Gastroesophageal sphincter (tissue), 4 donors: ENCODE measurements at places on chromosomes 2 and 18.

DNA sequence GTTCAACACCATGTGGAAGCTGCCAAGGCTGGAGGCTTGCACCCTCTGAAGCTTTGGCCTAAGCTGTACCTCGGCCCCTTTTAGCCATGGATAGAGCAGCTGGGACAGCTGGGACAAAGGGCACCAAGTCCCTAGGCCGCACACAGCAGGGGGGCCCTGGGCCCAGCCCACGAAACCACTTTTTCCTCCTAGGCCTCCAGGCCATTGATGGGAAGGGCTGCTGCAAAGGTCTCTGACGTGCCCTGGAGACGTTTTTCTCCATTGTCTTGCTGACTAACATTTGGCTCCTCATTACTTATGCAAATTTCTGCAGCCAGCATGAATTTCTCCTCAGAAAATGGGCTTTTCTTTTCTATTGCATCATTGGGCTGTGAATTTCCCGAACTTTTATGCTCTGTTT, 13.7 kb downstream of the RAPGEF4 start:
- ATAC-seq = no peak

- ATAC-seq = no peak
Observed at GRCh38 chr2:43238176-43238575, 11.8 kb upstream of the ZFP36L2 start.

- no peak for ATAC-seq
Observed at GRCh38 chr2:213181712-213182111, 30.3 kb upstream of the IKZF2 start.

GRCh38 chr2:45004562-45005191, 4.6 kb downstream of the SIX2 start:
- ATAC-seq = no peak

GRCh38 chr18:7177116-7177744, 53.7 kb upstream of the LRRC30 start:
- peak; percentile 62 for ATAC-seq

- no peak for ATAC-seq
Observed at GRCh38 chr2:156340377-156340776, 7.9 kb upstream of the NR4A2 start.

GRCh38 chr2:52611759-52612158, 1155.8 kb upstream of the CHAC2 start:
- ATAC-seq = no peak

GRCh38 chr18:10100941-10101701, 187.3 kb downstream of the VAPA start:
- no peak for ATAC-seq

GRCh38 chr2:167697194-167697593, 550.2 kb downstream of the STK39 start:
- no peak for ATAC-seq

GRCh38 chr2:503288-503999, 173.8 kb downstream of the TMEM18 start:
- ATAC-seq = no peak

DNA sequence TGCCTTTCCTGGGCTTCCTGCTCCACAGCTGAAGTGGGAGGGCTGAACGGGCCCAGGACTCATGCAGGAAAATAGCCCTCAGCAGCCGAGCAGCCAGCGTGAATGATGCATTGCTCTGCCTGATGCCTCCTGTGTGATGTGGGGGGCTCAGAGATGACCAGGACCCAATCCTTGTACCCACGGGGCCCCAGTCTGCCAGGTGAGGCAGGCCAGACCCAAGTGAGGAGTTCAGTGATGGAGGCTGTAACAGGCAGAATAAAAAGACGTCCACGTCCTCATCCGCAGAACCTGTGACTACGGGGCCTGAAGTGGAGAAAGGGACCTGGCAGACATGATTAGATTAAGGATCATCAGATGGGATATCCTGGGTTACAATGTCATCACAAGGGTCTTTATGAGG, 194.9 kb upstream of the HDAC4 start:
- no peak for ATAC-seq

DNA sequence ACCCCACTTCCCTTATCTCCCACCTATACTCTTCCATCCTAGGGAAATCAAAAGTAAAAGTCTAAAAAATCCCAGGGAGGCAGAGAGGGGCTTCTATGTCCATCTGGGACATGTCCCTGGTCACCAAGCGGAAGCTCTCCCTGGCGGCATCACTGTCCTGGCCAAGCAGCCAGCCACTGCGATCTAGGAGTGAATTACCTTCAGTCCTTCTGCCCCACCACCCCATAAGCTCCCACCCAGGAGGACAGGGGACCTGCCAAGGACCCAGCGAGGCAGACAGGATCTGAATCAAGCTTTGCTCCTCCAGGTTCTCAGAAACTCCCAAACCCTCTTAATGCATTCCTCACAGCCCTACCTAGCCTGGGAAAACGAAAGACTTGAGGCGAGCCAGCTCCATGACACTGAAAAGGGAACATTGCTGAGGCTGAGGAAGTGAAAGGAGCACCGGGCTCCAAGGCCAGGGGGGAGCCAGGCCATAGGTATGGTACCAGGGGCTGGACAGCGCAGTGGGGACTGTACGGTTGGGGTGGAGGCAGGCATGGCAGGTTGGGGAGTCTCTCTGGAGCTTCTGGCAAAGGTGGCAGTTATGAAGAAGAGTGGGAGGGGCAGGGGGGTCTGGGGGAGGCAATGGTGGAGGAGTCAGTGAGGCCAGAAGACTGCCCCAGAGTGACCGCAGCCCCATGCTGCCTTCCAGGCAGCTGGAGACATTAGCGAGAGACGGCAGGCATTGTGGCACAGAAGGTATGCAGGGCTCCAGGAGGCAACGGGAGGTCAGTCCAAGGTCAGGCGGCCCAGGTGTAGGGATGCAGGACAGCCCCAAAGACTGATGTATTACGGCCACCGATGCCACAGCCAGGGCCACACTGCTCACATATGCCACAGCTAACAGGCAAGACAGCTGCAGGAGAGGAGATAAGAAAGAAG, 2.7 kb upstream of the SLC23A3 start:
- no peak for ATAC-seq

DNA sequence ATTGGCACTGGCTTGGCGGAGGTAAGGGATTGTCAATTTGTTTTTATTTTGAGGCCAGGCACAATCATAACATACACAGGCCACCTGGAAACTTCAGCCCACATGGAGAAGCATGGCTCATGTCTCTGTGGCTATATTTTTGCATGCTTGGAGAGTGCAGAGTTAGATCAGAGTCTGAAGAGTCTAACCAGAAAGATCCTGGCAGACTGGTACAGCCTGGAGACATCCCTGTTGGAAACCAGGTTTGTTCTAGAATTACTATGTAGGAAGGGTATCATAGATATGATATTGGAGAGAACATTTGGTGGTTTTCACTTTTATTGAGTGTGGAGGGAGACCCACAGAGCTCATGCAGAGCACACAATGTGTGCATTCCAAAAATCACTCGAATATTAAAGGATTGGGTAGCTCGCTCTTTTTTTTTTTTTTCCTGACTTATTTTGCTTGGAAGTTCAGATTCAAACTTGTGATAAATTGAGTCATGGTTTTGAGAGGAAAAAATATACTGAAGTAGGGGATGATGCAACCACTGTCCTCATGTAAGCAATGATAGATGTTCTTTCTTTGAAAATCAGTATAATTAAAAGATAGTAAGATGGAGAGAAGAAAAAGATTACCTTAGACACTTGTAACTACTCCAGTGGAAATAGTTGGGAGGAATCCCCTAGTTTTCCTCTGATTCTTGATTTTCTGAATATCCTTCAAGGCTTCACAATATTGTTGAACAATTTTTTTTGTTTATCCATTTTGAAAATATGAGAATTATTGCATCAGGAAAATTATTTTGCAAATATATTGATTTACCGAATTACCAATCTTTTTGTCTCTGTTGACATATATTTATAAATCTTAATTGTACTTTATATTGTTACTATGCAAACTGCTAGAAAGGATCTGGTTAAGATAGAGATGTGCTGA, 185.7 kb upstream of the ZEB2 start:
- no peak for ATAC-seq

DNA sequence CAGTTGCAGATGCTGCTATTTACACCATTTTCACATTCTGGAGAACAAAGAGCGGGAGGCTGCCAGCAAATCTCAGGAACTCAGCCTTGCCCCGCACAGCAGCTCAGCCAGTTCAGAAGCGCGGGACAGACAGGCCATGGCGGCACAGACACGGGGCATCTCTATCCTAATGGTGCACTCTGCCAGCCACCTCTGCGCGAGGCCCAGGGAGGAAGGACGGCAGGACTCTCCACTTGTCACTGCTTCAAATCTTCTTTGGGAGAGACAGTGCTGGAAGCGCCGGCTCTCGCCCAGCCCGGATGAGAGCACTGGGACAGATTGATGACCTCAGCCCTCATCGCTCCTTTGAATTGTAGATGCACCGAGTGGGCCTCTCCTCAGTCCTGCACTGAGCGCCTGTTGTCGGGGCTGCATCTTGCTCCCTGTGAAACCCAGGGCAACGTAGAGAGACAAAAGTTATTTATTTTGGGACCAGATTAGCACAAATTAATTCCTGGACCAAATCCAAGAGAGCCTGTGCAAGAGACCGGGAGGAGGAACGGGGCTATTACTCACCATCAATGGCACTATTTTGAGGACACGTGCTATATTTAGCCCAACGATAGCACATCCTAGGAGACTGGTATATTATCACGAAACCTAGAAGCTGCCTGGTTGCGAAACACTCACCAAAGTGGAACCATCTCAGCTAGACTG, 211.4 kb upstream of the SMIM21 start:
- ATAC-seq = peak; percentile 61

DNA sequence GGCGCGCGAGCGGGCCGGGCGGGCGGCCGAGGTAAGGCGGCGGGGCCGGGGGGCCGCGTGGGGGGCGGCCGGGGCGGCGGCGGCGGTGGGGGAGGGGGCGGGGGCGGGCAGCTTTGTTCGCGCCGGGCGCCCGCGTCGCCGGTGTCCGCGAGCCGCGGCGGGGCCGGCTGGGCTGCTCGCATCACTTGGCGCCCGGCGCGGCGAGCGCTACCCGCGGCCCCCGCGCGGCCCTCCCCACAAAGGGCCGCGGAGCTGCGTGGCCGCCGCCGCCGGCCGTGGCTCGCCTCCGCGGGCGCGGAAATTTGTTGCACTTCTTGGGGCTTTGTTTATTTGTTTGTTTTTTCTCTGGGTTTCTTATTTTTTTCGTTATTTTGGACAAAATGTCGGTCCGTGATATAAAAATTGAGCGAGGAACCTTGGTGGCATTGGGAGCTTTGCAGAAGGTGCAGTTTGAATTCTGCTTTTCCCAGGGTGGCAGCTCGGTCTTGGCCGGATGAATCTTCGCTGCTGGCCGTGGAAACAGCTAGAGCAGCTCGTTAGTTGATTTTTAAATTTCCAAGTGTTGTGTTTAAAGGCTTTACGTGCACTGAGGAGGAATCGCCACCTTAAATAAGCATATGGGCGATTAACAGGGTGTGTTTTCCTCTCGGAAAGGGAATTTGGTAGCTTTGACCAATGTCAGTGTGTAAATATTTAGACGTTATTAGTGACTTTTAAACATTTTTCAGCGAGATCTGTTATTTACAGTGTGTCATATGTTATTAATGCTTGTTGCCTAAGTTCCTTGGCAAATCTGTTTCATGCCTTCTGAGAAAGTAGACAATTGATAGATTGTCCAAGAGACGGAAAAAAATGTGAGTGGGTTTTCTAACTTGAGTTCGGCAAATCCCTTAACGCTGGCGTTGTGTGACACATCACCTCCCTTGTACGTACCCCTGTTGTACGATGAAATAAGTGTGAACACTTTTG, 822 bp downstream of the UBE2E3 start:
- ATAC-seq = peak; percentile 57
